ENCODE measurements at places on chromosomes 6 and 20.

- no peak for DNase-seq
These were observed 94.0 kb downstream of the SGK1 start for GRCh38 chr6:134223796-134224420.

GRCh38 chr20:11124849-11125505 is 451.2 kb upstream of the JAG1 start:
- DNase-seq, result no peak

DNA sequence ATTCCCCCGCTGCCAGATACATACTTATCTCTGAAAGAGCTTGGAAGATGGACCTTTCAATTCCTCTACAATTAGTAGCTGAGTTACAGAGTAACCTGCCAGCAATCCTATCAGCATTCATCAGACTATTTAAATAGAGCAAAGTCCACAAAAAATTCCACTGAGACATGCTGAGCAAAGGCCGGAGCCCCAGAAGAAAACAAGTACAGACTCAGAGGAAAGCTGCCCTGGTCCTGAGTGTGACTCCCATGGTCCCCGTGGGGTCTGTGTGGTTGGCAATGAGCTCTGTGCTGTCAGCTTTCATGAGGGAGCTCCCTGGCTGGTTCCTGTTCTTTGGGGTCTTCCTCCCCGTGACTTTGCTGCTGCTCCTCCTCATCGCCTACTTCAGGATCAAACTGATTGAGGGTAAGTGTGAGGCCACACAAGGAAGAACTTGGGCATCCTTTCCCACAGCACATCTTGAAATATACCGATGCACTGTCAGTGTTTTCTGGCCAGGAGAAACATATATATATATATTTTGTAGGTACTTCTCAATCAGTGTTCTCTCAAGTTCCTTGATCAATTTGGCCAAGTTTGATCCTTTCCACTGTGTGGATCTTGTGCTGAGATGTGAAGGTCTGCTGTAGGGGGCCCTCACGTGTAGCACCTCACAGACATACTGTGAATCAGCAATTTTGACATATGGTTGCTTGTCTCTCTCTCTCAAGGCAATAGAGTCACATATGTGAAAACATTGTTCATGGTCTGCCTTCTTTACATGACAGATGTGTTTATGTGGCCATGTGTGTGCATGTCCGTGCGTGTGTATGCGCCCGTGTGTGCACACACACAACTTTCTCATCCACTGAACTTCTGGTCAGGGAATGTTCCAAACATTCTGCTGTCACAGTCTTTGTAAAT is at the start of gene SMLR1:
TSS of gene SMLR1 (plus strand) at position 160 of the 903 bp plus-strand sequence. CDS start at position 168, 8 bp downstream.
- DNase-seq, result no peak

DNA sequence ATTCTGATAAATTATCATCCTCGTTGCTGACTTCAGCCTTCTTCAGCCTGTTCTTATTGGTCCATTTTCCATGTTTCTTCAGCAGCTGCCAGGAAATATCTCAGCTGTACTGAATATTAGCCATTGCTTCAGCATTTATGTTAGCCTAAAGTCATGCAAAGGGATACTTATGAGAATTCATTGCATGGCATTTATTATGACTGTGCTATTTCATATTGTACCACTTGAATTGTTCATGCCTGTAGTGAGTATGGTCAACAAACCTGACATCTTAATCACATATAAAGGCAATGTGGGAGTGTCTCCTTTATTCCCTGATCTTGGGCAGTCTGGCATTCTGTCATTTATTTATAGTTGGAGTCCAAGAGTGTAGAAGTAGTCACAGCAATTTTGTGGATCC is 193.4 kb upstream of the SLC35B3 start:
- no peak for DNase-seq

DNA sequence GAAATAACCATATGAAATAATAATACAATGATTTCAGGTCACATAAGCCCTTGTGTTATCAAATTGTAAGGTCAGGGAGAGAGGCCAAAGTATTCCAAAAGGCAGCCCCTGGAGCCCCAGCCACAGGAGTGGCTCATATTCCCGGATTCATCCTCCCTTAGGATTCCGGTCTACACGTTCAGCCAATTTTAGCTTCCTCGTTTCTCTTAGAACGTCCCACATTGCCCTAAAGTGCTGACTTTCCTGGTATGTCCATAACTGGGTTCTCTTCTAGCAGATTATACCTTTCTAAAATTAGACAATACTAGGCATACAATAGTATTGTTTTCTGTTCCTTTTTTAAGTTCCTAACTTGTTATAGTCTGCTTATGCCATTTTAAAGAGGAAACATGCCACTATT is 192.7 kb upstream of the NOX3 start:
- no peak for DNase-seq

All from activated CD4-positive, alpha-beta T cell treated with anti-CD3 and anti-CD28 coated beads for 24 hours (primary cell).